ENCODE measurements at places on chromosomes 5 and 9. TPM values are rescaled to one million over a fixed set of nuclear protein-coding genes. Genes with fewer than 3 reads are reported as not detected.

GRCh38 chr5:28499766-28500290 is 1461.4 kb upstream of the CDH9 start:
- DNase-seq, result no peak

- DNase-seq, result no peak
Observed at GRCh38 chr9:33506626-33507370, 17.3 kb upstream of the ANKRD18B start.

DNA sequence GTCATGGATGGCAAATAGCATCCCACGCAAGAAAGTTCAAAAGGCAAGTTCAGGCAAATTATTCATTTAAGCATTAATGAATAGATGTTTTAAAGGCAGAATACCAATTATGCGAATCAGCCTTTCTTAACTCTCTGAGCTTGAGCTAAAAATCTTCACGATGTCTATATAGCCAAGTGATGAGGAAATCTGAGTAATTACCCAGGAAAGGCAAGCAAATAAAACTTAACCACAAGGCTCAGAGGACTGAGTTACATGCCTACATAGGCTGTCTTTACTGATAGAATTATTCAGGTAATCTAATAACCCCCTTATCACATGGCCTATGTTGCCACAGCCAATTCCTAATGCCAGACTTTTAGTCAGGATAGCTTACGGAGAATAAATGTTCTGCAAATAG is 120.8 kb upstream of the MTAP start:
- DNase-seq, result no peak

- no peak for DNase-seq
Observed at GRCh38 chr5:87242242-87242641, 25.4 kb upstream of the RASA1 start.

GRCh38 chr5:7094626-7095025 is 301.3 kb upstream of the ADCY2 start:
- DNase-seq, result no peak

DNA sequence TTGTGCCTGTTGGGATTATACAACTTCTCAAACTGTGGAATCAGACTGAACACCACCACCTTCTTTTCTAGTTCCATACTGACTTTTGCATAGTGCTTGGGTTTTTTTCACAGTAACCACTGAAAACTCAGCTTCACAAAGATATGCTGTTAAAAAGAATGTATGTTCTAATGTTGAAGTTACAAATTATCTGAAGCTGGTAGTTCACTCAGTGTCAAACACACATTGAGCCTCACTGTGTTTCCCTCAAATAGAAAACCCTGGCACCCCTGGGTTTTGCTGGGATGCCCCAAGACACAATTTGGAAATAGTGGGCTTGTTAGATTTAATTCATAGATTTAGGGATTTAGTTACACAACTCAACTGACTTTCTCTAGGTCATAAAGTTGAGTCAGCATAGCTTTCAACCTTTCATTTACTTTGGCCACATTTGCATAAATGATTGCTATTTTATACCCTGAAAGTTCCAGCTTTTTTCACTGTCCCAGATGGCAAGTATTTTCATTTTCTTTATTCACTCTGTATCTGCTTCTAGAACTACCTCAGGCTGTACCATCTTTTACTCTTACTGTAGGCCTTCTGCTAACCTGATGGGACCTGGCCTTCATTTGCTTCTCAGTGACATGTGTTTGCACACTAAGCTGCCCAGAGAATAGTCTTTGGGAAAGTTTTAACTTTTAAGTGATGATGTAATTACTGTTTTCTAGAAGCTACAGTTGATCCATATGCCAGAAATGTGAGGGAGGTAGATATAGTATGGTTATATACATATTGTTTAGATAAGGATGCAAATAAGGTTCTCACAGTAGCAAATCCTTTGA is 115.1 kb downstream of the CDC42SE2 start:
- no peak for DNase-seq

STPG3 gene
- total RNA-seq, result not detected

GRCh38 chr9:96187151-96187555 is 114.8 kb downstream of the HSD17B3 start:
- no peak for DNase-seq

PCDHB2 gene
- total RNA-seq, result not detected

DNA sequence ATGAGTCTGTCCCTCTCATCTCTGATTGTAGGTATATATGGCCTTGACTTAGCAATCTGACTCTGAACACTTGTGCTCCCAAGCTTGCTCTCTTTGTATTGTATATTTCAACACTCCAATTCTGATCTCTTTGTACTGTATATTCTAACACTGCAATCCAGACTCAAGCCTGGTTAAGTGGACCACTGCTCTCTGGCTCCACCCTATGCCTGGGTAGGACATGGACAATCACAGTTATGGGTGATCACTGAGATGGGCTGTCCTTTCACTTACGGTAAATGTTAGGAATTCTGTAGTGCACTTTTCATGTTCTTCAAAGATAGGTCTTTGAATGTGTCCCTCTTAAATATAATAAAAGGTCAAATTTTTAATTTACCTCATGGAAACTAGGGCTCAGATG is 165.1 kb downstream of the TLR4 start:
- DNase-seq, result no peak

DNA sequence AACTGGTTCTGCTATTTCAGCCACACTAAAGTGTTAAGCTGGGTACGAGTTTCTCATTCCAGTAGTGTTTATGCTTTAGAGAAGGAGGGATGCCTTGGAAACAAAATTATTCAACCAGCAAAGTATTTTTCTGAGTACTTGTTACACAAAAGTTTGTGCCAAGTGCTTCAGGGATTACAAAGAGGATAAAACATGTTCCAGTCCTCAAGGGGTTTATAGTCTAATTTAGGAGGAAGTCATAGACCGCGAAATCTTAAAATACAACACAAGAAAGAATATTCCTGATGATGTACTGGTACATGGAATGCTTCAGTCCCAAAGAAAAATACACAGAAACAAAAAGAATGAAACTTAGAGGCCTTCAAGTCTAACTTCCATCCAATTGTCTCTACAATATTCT is 85.4 kb upstream of the NR4A3 start:
- DNase-seq, result no peak

GRCh38 chr9:97109194-97109811 is 70.4 kb upstream of the CTSV start:
- DNase-seq, result no peak

DNA sequence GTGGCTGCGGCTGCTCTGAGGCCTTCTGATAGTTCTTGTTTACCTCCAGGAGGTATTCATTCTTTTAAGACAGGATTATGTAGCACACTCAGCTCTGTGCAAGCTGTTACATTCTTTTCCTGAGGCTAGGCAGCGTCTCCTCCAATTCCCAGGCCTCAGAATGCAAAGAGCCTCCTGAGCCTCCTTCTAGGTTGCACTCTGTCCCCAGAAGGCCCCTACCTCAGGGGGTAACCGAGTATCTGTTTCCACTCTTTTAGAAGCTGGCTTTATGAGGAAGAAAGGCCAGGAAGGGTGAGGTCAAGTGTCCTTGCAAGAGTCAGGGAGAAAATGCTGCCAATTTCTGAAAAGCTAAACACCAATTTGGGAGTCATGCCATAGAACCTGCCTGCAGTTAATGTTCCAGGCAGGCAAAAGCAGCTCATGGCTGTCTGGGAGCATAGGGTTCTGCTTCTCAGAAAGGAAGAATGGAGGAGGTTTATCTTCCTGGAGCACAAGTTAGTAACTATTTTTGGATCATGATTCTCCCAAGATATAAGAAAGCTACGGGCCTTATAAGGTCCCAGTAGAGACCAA is 178.9 kb downstream of the SEMA6A start:
- DNase-seq, result no peak

AK8 gene
- not detected for total RNA-seq

ECM2 gene
- total RNA-seq, result not detected

SLC44A1 gene
- 5.1 TPM for total RNA-seq

DNA sequence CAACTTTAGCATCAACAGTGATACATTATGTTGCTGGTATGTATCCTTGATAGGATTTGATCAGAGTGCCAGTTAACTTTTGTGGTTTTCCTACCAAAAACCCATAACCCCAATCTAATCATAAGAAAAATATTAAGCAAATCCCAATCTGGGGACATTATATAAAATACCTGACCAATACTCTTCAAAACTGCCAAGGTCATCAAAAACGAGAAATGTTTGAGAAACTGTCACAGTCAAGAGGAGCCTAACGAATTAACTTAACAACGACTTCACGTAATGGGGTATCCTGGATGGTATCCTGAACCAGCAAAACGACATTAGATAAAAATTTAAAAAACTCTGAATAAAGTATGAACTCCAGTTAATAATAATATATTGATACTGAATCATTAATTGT is 51.7 kb upstream of the SRFBP1 start:
- DNase-seq, result no peak

FRMD3 gene
- total RNA-seq, result 0.53 TPM

DNA sequence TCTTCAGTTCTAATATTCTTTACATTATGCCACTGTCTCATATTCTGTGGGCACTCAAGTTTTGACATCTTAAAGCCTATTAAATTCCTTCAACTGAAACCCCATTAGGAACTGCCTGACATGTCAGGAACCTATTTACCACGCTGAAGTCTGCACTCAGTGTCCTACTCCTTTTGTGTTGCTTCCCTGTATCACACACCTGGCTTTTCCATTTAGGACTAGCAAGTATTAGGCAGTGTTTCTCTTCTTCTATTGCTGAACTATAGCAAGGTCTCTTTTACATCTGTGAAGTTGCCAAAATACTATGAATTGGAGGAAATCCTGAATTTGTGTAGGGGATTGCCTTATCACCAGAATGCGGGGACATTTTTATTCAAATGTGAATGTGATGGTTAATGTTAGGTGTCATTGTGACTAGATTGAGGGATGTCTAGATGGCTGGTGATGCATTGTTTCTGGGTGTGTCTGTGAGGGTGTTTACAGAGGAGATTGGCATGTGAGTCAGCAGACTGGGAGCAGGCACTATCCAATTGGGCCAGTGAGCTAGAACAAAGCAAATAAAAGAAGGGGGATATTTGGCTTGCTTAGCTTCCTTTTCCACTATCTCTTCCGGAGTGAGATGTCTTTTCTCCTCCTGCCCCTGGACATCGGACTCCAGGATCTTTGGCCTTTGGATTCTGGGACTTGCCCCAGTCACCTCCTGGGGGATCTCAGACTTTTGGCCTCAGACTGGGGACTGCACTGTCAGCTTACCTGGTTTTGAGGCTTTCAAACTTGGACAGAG is 21.2 kb upstream of the VCAN start:
- DNase-seq, result no peak

DIAPH1 gene
- total RNA-seq, result 159 TPM

GRCh38 chr9:88673886-88674285 is 138.9 kb downstream of the NXNL2 start:
- DNase-seq, result no peak

DNA sequence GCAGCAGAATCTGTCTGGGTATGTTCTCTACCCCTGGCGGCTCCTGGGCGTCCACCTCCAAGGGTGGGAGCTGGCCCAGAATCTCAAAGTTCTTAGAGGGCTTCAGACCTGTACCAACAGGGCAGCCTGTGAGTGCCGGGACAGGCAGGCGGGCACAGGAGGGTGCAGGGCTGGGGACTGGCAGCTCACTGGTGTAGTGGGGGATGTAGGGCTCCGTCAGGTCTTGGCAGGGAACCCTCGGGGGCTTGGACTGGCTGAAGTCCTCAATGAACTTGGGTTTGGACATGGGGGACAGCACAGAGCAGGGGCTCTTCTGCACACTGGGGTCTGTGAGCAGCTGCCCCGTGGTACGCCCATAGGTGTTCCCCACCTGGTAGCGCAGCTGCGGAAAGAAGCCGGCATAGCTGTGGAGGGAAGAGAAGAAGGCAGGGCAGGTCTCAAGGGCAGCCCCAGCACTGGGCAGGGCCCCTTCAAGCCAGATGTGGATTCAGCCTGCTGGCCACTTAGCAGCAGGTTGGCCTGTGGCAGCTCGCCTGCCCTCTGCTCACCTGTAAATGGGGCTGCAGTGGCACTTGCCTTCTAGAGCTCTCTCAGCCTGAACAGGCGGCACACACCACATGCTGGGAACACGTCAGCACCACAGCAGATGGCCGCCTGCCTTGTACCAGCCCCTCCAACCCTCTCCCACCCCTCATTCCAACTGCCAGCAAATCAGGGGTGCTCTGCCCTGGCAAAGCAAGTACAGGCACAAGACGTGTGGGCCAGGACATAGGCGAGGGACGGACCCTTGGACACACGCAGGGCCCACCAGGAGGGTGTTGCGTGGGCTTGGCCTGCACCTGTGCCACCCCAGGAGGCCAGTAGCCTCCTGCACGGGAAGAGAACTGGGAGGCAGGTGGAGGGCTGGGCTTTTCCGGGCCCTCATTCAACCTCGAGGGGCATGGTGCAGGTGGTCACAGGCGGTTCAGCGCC is 4.6 kb downstream of the TUBB4B start:
- DNase-seq, result no peak

PDE8B gene
- total RNA-seq, result 0.27 TPM

DNA sequence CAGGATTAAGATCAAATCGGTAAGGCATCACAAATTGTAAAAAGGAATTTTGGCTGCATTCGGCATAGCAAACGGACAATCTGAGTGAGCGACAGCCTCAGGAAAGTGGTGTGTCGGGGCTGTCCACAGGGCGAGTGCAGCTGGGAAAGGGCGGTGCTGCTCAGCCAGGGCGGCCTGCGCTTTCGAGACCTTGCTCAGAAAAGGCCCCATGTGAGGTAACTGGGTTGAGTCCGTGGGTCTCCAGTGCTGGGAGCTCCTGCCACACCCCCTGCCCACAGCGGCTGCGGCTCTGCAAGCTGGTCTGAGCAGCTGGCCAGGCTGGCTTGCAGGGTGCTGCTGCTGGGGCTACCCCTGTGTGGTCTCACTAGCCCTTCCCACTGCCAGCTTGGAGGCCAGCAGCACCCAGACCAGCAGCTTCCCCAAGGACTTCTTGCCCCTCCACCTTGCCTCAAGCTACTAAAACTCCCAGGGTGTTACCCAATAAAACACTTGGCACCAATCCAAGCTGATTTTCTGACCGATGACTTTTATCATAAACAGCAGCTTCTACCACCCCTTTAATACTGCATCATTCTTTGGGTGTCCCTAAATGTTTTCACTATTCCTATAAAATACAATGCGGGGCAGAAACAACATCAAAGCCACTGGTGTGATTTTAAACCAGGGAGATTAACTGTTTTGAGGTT is 6.2 kb downstream of the SURF2 start:
- no peak for DNase-seq

SLC6A18 gene
- total RNA-seq, result not detected

- DNase-seq, result no peak
Observed at GRCh38 chr5:142825378-142826089, 55.4 kb downstream of the ARHGAP26 start.

RNF145 gene
- 83.7 TPM for total RNA-seq

All from CD4-positive, alpha-beta T cell (primary cell).